Aorta (tissue), 5 donors: ENCODE measurements at places on chromosomes 16 and 17. TPM values are rescaled to one million over a fixed set of nuclear protein-coding genes. Genes with fewer than 3 reads are reported as not detected.

DNA sequence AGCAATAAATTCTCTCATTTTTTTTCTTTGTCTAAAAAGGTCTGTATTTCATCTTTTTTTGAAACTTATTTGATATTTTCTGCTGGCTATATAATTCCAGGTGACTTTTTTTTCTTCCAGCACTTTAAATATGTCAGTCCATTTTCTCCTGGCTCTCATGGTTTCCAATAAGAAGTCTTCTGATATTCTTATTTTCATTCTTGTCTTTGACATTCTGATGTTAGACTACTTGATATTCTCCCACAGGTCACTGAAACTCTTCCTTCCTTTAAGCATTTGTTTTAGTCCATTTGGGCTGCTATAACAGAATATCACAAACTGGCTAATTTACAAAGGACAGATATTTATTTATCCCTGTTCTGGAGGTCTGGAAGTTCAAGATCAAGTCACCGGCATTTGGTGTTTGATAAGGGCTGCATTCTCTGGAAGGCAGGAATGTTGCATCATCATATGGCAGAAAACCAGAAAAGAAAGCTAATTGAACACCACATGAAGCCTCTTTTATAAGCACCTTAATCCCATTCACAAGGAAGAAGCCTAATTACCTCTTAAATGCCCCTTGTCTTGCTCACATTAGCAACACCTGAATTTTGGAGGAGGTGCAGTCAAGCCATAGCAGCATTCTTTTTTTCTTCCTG, 242.1 kb upstream of the TNRC6C start:
- no peak for DNase-seq

SYNGR3 gene
- total RNA-seq: 0.36 TPM

- no peak for DNase-seq
These were observed 488.9 kb downstream of the SHISA9 start for GRCh38 chr16:13390093-13390985.

- no peak for DNase-seq
These were observed 66.4 kb downstream of the SRCIN1 start for GRCh38 chr17:38539386-38539785.

TM4SF5 gene
- total RNA-seq: not detected

DNA sequence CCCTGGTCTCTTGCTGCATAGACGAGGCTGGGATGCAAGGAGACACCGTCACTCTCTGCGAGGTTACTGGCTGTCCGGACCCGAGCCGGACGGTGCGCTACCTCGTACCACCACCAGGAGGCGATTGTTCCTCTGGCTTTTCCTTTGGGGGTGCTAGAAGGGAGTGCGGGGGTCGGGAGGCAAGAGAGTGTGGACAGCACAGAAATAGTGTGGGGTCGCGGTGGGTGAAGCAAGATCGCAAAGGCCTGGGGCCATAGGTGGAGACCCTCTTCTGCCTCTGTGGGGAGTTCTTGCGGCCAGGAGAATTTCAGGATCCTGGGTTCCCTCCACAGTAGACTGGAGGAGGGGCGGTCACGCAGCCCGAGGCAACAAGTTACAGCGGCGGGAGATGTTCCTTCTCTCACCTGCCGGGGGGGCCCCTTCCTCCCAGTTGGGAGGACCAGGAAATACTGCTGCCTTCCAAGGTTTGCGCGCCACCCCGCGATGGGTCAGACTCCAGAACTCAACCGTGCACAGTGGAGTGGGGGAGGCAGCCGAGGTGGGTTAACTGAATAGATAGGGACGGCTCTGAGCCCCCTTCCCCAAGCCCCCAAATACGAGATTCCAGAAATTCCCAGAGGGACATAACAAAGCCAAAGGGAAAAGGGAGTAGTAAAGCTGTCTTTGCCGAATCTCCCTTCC, 6.9 kb downstream of the PHOSPHO1 start:
- DNase-seq: peak; percentile 72

GRCh38 chr17:78415821-78416711, 37.6 kb downstream of the PGS1 start:
- no peak for DNase-seq

- DNase-seq: no peak
These were observed 227.6 kb upstream of the ASIC2 start for GRCh38 chr17:33520426-33521330.

TMEM170A gene
- total RNA-seq: 21.5 TPM

MT1A gene
- total RNA-seq: 82.2 TPM

DNA sequence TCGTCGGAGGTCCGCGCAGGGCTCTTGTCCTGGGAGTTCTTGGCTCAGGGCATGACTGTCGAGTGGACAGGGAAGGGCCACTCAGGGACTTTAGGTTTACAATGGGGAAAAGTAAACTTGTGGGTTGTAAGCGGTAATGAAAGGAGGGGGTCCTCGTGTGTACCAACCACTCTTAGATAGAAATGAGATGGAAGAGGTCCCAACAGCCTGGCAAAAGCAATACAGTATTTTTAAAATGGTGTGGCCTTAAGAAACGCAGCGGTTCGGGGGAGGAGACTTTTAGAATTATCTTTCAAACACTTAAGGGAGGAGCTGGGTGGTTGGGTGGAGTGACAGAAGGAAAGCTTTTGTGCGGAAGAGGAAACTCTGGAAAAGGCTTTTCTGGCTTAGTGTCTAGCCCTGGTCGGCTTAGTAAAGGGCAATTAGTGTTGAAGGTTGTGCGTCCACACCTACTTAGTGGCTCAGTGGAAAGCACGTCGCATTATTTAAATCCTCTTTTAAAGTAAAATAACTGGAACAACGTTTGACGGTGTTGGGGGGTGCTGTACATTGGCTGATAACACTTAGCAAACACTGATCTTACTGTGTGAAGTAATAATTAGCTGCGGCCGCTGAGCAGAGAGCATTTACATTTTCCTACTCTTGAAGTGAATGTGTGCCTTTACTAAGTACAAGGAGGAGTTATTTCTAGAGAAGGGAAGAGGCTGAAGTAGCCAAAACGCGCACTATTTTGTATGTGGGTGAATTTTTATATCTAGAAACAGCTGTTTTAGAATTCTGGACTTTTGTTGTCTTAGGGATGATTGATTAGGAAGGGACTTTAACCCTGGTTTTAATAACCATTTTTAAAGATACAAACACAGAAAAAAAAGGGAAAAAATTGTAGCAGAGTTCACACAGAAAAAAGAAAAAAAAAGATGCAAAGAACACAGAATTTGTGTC, 1.0 kb downstream of the WSB1 start:
- peak; percentile 61 for DNase-seq

GRCh38 chr16:89546781-89547180, 13.7 kb upstream of the RPL13 start:
- no peak for DNase-seq

HAS3 gene
- total RNA-seq: 0.68 TPM

C17orf67 gene
- 5.0 TPM for total RNA-seq

DNA sequence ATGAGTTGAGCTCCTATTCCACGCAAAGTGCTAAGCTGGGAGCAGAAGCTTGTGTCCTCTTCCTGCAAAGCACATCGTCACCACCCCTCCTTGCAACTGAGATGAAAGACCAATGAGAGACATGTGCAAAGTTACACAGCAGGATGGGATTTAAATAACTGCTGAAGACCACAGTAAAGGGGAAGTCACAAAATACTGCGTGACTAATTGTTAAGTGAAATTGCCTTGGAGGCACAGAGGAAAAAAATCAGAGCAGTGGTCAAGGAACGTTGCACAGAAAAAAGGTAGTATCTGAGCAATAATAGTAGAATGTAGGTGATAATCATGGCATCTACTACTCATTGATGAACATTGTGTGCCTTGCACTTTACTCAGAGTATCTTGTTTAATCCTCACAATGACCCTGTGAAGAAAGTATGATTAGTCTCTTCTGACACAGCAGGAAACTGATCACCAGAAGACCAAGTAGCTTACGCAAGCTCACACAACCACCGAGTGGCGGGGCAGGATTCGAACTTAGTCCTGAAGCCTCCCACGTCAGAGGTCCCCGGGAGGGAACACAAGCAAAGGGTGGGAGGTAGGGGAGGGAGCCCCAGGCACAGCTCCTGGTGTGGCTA, 15.4 kb upstream of the MYO18A start:
- DNase-seq: no peak

DNA sequence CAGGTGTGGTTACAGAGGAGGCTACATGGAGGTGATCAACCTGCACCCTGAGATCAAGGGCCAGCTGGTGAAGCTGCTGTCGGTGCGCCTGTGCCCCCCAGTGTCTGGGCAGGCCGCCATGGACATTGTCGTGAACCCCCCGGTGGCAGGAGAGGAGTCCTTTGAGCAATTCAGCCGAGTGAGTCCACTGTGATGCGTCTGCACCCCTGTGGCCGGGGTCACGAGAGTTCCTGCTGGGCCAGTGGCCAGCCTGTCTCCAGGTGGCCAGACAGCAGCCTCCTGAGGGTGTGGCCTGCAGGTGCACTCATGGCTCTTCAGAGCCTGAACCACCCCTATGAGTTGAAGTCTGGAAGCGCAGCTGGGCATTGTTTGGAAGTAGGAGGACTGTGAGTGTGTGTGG, 38.1 kb downstream of the GPT2 start:
- no peak for DNase-seq

DNA sequence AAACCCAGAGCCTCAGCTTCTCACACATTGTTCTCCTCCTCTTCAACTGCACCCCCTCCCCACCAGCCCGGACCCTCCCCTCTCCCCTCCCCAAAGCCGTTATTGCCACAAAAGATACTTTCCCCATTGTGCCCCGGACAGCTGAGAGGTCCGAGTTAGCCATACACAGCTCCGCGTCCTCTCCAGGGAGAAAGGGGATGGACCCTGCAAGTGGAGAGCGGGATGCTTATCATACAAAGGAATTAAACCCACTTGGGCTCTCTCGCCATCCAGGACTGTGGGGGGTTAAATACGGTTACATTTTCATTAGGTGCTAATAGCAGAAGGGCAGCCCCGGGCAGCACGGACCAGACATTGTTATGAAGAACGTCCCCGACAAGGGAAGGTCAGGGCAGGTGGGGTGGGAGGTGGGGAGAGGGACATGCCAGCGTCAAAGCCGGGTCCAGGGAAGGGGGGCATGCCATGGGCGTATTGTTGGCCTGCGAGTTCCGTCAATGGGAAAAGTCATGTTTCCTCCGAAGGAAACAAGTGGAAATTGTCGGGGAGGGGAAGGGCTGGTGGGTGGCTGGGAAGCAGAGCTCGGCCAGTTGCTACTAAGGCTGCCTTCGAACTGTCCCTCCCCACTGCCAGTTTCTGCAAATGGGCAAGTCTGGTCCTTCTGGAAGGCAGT, 99.1 kb downstream of the SOX9 start:
- no peak for DNase-seq

DNA sequence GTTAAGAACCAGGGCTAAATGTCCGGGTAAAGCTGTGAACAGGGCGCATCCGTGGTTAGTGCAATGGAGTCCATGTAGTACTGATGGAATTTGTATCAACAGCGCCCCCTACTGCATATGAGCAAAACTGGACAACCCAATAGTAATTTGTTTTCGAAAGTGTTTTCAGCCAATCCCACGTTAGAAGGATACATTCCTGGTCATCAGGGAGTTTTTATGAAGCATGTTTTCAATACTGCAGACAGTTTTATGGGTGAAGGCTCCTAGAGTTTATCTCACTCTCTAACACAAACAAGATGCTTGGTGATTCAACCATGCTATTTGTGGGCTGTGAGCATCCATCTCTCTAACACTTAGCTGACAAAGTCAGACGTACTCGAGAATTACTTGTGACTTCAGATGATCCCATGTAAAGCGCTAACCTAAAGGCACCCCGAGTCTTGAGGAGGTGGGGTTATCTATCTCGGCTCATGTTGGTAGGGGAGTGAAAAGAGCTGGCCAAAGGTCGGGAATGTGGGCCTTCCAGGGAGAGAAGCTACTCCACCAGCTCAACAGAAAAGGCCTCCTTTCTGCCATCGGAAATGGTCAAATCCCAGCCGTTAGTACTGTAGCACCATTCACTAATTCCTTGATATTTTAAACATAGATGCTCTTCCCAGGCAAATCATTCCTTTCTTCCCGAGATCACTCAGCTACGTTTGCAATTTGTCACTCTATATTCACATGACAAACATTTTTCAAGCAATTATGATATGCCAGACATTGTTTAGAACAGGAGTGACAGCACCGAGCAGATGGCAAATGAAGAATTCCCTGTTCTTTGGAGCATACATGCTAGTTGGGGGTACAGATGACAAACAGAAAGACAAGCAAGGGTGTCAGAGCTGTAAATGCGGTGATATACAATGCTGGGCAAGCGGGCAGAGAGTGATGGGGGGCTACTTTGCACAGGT, 46.9 kb upstream of the HNF1B start:
- no peak for DNase-seq

ST6GALNAC2 gene
- total RNA-seq: 2.5 TPM

- DNase-seq: no peak
These were observed 5.6 kb downstream of the VAC14 start for GRCh38 chr16:70795296-70795912.

DNA sequence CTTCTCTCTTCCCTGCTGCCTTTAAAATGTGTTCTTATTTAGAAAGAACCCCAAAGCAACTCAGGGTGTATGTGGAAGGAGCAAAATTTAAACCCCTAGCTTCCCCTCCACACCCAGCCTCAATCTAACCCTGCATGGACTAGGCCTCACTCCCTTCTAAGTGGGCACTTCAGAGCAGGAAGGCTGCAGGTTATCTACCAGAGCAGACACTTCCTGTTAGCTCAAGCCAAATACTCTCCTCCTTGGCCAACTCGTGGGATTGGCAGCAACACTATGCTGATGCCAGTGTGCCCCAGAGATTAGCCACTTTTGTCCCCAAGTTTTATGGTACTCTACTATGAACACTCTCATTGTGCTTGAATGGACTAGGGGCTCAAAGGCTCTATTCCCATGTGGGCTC, 35.6 kb downstream of the CCDC42 start:
- DNase-seq: no peak
